Fibroblast of the aortic adventitia (primary cell): ENCODE measurements at places on chromosomes 16 and 17.
A peak's percentile ranks its signal among the peaks of the same experiment; 100 is the strongest.

DNA sequence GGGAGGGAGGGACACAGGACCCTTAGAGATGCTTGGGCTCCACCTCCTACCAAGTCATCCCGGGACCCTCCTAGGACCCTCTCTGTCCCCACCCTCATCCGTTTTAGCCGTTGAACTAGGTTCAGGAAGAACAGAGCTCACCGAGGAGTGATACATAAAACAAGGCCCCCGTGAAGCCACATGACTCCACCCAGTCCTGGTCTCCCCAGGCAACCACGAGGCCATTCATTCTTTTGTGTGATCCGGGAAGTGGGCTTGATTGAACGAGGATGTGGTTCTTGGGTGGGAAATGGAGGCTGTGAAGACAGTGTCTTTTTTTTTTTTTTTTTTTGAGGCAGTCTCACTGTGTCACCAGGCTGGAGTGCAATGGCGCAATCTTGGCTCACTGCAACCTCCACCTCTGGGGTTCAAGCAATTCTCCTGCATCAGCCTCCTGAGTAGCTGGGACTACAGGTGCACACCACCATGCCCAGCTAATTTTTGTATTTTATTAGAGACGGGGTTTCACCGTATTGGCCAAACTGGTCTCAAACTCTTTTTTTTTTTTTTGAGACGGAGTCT is 14.8 kb downstream of the TRARG1 start:
- no peak for DNase-seq

DNA sequence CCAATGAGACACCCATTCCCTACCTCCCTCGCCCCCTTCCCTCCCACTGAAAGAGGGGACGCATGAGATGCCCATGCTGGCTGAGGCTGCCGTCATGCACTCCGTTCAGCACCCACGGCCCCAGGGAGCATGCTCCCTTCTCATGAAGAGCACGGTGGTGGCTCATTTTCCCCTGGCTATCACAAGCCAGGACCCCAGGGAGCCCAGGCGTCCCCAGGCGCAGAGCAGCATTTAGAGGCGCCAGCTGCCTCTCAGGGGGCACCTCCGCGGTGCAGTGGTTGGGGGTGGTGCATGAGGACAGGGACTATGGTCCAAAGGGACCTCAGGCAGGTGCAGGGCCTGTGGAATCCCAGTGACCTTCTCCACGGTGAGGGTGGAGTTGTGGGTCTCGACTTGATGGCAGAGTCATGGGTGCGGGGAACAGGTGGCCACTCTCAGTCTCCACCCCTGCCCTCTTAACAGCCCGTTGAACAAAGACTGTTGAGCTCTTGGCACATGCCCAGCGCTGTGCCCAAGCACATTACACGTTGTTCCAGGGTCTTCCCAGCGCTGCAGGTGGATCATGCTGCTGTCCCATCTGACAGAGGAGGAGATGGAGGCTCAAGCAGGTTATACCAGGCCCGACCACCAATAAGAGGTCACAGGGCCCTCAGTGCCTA is 13.6 kb downstream of the KIF19 start:
- DNase-seq, result no peak

- no peak for DNase-seq
Observed at GRCh38 chr16:68689921-68690320, 44.8 kb downstream of the CDH3 start.

DNA sequence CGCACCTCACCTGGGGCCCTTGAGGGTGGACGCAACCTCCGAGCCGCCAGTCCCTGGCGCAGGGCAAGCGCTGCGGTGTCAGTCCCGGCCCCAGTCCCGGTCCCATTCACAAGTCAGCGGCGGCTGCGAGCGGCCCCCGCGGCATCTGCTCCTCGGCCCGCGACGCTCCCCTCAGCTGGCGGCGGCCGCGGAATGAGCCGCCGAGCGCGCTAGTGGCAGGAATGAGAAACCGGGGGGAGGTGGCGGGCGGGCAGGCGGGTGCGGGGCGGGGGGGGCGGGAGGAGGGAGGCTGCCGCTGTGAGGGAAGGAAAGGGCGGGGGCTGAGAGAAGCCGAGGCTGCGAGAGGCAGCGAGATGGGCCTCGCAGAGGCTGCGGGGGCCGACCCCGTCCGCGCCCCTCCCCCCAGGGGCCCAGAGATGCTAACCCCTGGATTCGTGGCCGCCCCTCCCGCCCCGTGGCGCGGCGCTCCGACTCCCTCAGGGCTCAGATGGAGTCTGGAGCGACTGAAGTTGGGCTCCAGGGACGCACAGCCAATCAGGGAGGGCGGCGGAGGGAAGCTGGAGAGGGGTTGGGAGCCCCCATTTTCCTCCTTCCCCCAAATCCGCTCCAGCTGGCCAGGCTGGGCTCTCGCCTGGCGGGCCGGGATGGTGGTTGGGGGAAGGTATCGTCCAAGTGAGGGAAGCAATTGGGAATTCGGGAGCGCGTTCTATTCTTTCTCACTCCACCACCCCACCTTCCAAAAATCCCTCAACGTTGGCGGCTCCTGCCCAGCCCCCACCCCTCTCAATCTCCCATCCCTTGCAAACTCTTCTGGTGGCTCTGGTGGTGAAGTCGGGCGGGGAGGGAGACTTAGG is at the start of gene CDH11:
Gene CDH11, minus strand, starts transcription at position 194 of the 854 bp plus-strand sequence. CDS start 117,194 bp downstream, outside the sequence.
- peak; percentile 89 for DNase-seq

DNA sequence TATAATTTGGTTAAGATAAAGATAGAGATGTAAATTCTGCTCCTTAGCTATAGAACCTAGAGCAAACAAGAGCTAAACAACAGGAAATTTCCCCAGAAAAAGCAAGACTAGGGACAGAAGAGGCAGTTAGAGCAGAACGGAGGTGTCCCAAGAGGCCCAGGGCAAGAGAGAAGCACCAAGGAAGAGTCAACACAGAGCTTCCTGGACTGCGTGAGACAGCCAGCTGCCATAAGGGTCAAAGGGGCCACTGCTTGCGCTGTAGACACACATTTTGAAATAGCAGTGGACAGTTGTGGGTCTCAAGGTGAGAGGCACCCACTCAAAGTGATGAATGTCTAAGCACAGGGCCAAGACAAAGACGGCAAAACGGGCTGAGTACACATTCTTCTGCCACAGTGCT is 156.6 kb downstream of the PARN start:
- no peak for DNase-seq

- DNase-seq, result no peak
Observed at GRCh38 chr16:7086822-7087616, 245.6 kb upstream of the RBFOX1 start.

- DNase-seq, result no peak
Observed at GRCh38 chr16:69411064-69411985, 13.1 kb upstream of the CYB5B start.

DNA sequence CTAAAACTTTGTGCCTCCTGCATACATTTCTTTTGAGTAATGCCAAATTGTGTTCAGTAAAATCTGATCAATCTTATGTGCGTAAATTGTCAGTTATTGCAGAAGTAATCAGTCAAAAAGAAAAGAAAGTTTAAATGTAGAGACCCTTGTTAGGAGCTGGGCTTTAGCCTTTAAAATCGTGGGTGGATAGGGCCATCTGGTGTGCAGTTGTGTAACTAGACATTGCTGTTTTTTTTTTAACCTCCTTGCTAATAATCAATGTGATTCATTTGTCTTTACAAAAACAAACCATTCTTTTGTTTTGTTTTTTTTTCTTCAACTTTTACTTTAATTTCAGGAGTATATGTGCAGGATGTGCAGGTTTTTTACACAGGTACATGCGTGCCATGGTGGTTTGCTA is 5.3 kb upstream of the WWOX start:
- DNase-seq, result no peak

GRCh38 chr16:82625066-82625968 is 1.5 kb upstream of the CDH13 start:
- DNase-seq, result no peak

- no peak for DNase-seq
Observed at GRCh38 chr17:5888811-5889210, 181.4 kb upstream of the WSCD1 start.

- no peak for DNase-seq
Observed at GRCh38 chr17:27666831-27667560, 36.0 kb downstream of the LGALS9 start.

DNA sequence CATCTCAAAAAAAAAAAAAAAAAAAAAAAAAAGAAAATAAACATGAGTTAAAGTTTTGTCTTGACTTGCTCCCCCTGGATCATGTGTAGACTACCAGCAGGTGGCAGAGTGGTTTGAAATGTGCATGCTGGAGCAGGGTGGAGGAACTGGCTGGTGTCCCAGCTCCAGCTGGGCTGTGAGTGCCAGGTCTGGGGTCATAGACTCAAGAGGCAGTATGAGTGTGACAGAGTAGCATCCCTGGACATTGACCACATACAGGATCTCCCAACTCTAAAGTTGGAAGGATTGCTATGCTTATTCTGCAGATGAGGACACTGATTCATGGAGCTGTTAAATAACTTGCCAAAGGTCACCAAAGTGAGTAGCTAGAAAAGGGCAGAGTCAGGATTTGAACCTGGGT is 198.0 kb upstream of the MPHOSPH6 start:
- peak; percentile 2 for DNase-seq

GRCh38 chr16:86059253-86060171 is 160.6 kb downstream of the IRF8 start:
- DNase-seq, result peak; percentile 36

DNA sequence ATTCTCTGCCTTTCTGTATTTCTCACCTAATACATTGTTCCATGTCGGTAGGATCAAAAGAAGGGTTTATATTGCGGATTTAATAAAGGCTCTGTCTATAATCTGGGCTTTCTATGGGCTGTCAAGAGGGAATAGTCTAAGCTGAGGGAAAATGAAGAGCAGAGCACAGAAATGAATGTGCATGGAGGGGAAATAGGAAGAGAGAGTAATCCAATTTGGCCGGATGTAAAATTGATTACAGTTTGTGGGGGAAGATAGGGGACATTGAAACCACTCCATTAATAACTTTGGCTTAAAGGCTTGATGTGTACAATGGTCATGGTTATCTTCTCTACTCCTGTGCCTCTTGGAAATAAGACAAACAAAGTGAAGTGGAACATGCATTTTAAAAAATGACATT is 334.2 kb upstream of the CDH8 start:
- no peak for DNase-seq

DNA sequence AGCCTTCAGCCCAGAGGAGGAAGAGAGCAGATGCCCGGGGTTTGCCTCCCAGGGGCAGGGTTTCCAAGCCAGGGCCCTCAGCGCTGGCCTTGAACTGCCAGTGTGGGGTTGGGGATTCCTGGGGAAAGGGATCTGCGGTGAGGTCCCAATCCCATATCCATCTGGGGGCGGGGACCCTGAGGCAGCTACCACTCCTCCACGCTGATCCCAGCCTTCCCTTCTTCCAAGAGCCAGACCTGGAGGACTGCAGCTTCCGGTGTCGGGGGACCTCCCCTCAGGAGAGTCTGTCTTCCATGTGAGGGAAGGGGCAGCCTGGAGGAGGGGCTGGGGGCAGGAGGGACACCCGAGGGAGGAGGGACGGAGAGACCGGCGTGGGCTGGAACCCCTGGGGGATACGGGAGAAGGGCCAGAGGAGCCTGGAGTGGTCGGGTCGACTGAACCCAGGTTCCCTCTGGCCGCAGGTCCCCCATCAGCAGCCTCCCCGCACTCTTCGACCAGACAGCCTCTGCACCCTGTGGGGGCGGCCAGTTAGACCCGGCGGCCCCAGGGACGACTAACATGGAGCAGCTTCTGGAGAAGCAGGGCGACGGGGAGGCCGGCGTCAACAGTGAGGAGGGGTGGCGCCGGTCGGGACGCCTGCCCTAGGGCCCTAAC is 10.7 kb upstream of the CISD3 start:
- DNase-seq, result no peak
